AG04450 (cell line): ENCODE measurements at places on chromosomes 16 and 17.

DNA sequence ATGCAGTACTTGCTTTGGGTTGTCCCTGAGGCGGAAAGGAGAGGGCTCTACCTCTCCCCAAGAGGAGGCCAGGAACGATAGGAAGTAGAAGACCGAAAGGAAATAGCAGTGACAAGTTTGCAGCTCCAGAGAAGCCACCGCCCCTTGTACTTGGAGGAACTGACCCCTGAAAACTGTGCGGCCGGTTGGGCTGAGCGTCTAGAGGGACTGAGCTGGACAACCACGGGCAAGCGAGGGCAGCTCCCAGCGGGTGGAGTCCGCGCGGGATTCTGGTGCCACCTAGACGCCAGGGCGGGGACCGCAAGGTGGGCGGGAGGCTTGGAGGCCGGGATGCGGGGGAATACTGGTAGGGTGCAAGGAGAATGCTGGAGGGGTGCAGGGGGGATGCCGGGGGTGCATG is 1.3 kb upstream of the SLC6A4 start:
- no peak for DNase-seq

GRCh38 chr16:89737341-89738071 is 16.2 kb downstream of the ZNF276 start:
- DNase-seq, result no peak

DNA sequence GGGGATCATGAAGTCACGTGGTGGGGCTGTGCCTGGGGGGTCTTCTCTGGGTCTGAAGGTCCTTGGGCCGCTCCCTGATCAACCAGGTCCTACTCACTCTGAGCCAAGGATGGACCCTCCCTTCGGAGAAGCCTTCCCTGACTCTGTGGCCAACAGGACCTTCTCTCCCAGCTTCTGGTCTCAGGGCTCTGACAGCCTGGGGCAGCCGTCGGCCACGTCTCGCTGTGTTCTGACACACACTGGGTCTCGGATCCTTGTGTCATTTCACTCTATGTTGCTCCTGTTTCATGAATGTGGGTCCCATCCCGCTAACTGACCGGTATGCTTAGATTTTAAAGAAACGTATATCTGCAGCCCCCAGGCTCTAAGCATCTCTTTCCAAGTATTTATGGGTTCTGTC is 256.1 kb downstream of the ENGASE start:
- no peak for DNase-seq

DNA sequence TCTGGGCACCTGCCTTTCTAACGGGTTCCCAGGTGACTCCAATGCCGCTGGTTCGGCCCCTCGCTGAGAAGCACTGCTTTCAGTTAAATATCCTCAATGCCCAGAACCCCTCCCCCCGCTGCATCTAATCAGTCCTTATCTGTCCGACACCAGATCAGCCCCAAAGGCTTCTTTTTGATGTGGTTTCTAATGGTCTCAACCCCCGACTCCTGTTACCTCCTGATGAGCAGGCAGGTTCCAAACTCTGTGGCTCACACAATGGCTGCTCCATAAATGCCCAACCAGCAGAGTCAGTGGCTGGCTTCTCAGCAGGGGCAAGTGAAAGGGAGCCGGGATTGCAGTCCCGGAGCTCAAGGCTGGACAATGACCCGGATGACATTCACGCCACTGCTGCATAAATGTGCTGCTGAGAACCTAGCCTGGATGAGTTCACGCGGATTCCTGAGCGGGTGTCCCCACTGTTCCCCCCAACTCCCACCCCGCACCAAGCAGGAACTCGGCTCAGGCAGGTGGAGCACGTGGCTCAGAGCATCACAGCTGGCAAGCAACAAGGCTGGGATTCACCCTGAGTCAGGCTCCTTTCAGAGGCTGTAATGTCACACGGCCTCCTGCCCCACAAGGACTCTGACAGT is 1.0 kb upstream of the SLC38A8 start:
- no peak for DNase-seq

DNA sequence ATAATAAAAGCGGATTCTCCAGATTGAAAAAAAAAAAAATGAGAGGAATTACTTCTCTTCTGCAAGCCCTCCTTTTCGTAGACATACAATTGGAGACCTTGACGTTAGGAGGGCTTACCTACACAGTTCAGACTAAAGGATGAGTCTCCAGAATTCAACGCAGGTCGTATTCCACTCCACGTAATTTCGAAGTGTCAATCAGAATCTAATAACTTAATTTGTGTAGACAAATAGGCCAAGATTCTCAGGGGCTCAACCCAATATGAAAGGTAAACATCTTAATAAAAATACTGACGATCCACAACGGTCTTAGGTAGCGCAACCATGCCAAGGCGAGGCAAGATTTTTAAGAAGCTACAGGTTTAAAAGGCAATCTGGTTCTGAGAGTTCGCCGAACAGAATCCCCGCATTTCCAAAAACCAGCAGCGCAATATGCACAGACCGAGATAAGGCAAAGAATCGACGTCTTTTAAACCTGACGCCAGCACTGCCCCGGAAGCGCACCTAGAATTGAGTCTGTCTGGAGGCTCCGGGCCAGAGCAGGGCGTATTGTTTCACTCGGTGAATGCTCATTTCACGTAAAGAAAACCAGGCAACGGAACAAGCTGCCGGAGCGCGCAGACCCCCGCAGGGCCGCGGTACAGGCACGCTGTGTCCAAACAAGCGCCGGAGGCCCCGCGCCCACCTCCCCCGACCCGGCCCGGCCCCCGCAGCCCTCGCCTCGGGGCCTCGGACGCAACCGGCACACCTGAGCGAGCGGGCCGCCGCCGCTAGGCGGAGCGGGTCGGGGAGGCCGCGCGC is 623 bp downstream of the MBTPS1 start:
- no peak for DNase-seq
